ENCODE measurements at places on chromosomes 13 and 19.

DNA sequence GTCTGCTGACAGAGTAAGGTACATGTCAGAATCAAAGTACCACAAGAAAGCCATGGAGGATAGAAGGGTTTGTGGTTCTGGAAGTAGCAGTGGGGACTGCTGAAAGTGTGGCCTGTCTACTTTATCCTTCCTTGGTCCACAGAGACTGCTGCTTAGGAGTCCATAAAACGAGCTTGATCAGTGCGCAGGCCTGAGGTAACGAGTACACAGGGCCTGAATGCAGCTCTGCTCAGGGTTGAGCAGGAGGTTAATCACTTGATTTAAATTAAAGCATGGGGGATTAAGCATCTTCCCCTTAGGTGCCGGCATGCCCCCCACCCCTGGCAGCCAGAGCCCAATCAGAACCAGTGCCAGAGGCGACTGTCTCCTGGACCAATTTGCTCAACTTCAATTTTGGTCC lies 34.9 kb upstream of the WASF3 start:
- DNase-seq, result no peak

DNA sequence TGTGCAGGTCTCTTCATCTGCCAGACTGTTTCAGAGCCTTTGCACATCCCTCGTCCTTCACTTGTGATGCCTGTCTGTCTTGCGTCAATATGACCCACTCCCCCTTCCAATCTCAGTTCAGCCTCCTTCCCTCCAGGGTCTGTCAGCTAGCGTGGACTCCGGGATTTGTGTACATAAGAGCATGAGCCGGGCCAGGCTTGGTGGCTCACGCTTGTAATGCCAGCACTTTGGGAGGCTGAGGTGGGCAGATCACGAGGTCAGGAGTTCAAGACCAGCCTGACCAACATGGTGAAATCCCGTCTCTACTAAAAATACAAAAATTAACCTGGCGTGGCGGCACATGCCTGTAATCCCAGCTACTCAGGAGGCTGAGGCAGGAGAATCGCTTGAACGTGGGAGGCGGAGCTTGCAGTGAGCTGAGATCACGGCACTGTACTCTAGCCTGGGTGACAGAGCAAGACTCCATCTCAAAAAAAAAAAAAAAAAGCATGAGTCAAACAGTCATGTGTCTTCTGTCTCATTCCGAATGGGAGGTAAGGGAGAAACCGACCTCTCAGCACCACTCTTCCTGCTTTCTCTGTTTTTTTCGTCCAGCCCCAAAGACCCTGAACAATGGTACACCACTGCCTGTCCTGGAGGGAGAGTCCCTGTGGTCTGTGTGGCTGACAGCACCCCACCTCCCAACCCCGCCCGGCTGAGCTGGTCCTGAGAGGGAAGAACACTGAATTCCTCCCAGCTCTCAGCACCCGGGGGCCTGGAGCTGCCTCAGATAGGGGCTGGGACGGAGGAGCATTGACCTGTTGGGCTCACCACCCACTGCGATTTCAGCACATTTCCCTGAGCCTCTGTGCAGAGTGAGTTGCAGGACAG lies 2.4 kb upstream of the SIGLEC9 start:
- DNase-seq, result no peak

- DNase-seq, result peak; percentile 31
Measured at GRCh38 chr13:23488442-23488841, 54.9 kb upstream of the SACS start.

- no peak for DNase-seq
Measured at GRCh38 chr13:74687442-74688182, 553.4 kb upstream of the KLF12 start.

DNA sequence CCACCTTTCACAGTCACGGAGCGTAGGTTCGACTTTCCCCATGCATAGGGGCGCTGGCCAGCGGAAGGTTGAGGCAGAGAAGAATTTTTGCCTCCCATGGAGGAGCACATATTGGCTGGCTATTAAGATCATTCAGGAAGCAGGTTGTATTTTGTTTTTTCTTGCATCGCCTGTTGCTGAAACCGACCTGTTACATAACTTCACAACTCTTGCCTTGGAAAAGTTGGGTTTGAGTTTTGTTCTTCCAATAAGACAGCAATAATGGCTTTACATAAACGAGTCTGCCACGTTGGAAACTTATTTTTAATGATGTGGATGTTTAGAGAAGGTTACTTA lies 1.4 kb downstream of the UPF1 start:
- no peak for DNase-seq

DNA sequence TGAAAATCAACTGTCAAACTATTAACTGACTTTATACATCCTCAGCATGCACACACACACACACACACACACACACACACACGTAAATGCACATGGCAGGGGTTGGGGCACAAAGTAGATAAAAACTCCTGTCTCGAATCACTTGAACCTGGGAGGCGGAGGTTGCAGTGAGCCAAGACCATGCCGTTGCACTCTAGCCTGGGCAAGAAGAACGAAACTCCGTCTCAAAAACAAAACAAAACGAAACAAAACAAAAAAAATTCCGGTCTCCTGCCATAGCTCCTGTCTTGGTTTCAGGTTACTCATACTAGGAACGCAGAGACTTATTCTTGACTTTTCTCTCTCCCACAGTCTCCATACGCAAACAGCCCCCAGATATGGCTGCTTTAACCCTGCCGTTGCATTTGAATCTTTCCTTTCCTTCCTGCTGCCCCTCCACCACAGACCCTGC lies 148.9 kb downstream of the SHISA2 start:
- DNase-seq, result no peak
